Parietal lobe (tissue), 2 donors: ENCODE measurements at places on chromosomes 4 and X. TPM values are rescaled to one million over a fixed set of nuclear protein-coding genes. Genes with fewer than 3 reads are reported as not detected.

The DNAAF6 gene
- total RNA-seq = not detected

The DCX gene
- 544 TPM for total RNA-seq

The VSIG4 gene
- 14.7 TPM for total RNA-seq

The GPR78 gene
- total RNA-seq = not detected

The PAGE5 gene
- total RNA-seq = not detected

The WDR17 gene
- total RNA-seq = 78.6 TPM

The CDKL2 gene
- total RNA-seq = 53.2 TPM
